Amygdala (tissue), 56 donors: ENCODE measurements at places on chromosomes 5 and 9.

GRCh38 chr5:35303152-35303551, 72.9 kb upstream of the PRLR start:
- no peak for DNase-seq

- no peak for DNase-seq
These were observed 26.7 kb upstream of the EPB41L4A start for GRCh38 chr5:112445626-112446350.

- DNase-seq: no peak
These were observed 9.6 kb downstream of the QRFP start for GRCh38 chr9:130886981-130887380.

DNA sequence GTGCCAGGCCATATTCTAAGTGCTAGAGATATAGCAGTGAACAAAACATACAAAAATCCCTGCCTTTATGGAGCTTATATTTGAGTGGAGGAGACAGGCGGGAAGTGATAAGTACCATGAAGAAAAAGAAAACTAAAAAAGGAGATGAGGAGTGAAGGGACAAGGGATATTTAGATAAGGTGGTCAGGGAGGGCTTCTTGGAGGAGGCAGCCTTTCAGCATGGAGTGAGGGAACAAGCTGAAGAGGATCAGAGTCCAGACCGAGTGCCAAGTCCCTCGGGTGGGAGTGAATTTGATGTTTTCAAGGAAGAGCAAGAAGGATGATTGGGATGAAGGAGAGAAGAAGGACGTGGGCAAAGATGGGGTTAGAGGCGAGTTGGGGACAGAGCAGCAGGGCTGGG, 190.5 kb downstream of the FSTL4 start:
- no peak for DNase-seq

DNA sequence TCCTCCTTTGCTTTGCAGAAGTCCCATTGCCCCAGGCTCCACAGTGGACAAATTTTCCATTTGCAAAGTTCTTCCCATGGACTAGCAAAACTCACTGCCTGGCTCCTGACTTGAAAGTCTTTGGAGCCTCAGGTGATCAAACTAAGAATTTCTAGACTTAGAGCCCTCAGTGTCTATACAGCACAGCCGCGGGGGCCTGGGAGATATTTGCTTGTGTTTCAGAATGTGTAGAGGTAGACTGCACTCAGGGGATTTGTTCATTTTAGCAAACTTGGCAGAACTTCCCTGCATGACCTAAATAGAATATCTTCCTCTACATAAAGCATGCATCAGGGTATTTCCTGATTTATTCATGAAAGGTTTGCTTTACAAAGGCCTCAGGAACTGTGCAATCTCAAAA, 384.2 kb upstream of the ZNF462 start:
- no peak for DNase-seq

DNA sequence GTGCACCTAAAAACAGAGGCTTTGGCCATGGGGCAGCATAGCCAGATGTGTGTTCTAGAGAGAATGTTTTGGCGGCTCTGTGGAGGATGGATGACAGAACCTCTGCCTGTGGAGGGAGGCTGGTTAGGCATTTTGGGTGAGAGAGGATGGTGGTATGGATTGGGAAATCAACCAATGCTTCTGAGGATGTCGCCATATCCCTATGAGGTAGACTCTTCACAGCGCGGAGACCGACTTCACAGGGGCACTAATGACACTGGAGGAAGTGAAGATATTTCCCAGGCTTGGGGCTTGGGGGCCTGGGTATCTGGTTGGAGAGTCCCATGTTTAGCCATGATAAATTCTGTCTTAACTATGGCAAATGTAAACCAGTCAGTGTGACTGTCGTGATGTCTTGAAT, 140.6 kb upstream of the KLF4 start:
- DNase-seq: no peak

DNA sequence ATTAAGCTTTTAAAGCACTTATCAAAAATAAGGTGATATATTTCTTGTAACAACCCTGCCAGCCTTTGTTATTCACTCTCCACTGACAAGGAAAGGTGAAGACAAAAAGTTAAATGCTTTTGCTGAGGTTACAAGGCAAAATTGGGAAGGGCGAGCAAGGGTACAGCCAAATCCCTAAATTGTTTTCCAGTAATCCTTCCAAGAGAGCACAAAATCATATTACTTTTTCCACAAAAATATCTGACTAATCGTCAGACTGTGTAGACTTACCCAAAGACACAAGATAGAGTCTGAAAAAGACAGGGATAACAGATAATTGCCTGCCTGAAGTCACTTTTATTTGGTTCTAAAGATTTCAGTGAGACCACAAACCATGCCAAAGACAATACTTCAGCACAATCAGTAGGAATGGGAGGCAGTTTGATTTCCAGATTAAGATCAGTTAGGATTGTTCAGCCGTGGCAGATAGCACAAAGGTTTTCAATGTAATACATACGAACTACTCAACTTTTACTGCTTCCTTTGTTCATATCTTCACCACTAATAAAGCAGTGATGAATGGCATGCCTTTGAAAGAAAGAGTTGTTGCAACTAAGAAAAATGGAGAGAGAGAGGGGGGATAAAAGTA, 383.8 kb upstream of the TUSC1 start:
- DNase-seq: no peak

GRCh38 chr9:128254855-128255759, 20.7 kb downstream of the GOLGA2 start:
- no peak for DNase-seq
